ENCODE measurements at places on chromosomes 1 and 21. TPM values are rescaled to one million over a fixed set of nuclear protein-coding genes. Genes with fewer than 3 reads are reported as not detected.

GRCh38 chr1:31062867-31063380, 2.6 kb downstream of the PUM1 start:
- no peak for DNase-seq

DNA sequence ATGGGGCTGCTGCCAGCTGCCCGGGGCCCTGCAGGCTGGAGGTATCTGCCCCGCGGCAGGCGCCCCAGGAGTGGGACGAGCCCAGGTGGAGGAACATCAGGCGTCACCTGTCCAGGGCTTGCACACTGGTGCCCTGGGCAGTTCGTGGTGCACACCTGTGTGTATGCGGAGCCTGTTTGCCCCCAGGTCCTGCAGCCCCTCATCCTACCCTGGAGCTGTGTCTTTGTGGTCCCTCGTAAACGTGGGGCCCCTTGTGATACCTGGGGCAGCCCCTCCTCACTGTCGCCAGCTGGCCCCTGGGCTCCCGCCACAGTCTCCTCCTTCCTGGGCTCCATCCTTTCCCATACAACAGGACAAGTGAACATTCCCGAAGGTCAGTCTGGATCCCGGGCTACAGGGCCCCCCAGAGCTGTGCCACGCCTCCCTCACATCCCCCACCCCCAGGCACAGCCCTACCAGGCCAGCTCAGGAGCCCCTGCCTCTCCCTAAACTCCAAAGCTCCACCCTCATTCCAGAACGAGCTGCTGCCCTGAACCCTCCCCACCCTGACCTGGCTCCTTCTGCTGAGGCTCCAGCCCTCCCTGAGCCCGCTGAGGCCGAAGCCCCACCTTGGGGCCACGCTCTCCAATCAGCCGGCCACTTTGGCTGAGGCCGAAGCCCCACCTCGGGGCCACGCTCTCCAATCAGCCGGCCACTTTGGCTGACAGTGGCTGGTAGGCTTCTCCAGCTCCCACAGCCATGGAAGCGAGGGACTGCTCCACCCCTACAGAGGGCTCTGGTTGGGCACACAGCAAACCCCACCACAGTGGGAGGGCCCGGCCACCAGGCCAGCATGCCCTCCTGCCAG, 42.6 kb downstream of the UBE2G2 start:
- DNase-seq: no peak

DNA sequence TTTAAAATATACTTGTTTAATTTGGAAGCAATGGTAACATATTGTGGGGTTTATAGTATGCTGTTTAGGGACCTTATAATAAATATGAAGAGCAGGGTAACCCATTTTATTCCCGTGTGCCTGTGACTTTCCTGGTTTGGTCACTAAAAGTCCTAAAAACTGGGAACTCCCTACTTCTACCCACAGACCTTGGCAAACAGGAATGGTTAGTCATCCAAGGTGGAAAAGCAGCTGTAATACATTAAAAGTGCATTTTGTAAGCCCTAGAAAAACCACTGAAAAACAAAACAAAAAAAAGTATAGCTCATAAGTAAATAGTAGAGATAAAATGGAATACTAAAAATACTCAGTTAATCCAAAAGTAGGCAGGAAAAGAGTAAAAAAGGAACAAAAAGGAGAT, 538.9 kb downstream of the LMO4 start:
- DNase-seq: peak; percentile 7

DNA sequence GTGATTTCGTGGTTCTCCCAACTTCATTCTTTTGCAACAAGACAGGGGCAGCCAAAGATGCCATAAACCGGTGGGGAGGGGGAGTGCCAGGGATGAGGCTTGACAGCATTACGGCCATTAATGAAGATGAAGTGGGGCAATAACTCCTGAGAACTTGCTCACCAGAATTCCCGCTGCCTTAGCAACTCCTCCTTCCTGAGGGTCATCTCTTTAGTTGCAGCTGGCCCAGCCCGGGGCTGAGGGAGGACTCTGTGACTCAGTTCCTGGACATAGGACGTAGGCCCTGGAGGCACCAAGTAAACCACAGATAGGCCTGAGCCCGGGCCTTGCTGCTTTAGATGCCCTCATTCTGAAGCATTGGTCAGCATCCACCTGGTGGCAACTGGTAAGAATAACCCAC, 330.2 kb downstream of the RRAGC start:
- no peak for DNase-seq

GRCh38 chr1:167532964-167533824, 14.9 kb upstream of the CD247 start:
- DNase-seq: no peak

DNA sequence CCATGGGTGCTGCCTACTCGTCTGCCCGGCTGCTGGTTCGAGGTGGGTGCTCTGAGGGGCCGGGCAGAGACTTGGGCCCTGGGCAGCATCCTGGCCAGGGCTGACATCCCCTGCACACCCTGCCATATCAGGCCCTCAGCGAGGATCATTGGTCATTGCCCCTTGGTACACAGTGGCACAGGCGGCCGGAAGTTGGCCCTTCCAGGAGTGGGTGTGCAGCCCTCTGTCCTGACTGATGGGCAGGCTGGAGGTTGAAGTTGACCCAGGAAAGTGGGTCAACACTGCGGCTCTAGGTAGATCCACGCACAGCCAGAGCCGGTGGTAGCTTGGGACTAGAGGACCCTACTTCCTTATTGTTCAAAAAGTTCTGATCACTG, 72.9 kb downstream of the TRIM11 start:
- DNase-seq: no peak

DNA sequence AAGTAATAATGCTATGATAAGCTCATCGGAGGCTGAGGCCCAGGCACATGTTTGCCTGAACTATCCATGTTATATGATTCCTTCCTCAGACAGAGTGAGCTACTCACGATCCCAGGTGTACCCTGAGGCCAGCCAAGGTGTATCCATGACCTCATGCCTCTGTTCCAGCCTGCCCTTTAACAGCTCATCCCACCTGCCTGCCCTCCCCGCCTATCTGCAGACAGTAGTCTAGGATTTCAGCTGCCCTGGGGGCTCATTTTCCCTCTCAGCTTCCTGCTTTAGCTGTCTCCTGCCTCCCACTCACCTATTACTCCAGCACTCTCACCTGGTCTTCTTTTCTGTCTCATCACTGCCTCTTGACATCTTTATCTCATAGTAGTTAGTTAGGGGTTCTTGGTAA, 1.9 kb upstream of the IL24 start:
- DNase-seq: no peak

DNA sequence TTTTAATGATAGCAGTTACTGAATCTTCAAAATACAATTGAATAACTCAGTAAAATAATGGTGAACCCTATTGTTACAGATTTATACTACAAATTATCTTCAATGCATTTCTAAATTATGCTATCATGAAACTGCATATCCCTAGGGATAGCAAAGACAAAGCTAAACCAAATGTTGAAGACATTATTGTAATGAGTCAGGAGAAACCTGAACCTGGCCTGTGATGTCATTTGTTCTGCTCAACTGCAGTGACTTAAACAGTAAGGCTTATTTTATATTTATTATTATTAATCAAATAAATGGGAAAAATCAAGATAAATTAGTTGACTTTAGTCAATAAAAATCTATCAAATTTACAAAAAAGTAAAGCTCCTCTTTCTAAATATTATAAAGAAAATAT, 100.3 kb downstream of the UCHL5 start:
- peak; percentile 74 for DNase-seq

- DNase-seq: no peak
Observed at GRCh38 chr1:219505886-219506285, 107.0 kb downstream of the ZC3H11B start.

The COL8A2 gene
- total RNA-seq: 0.54 TPM

- DNase-seq: no peak
Observed at GRCh38 chr1:38208716-38209632, 162.4 kb upstream of the POU3F1 start.

DNA sequence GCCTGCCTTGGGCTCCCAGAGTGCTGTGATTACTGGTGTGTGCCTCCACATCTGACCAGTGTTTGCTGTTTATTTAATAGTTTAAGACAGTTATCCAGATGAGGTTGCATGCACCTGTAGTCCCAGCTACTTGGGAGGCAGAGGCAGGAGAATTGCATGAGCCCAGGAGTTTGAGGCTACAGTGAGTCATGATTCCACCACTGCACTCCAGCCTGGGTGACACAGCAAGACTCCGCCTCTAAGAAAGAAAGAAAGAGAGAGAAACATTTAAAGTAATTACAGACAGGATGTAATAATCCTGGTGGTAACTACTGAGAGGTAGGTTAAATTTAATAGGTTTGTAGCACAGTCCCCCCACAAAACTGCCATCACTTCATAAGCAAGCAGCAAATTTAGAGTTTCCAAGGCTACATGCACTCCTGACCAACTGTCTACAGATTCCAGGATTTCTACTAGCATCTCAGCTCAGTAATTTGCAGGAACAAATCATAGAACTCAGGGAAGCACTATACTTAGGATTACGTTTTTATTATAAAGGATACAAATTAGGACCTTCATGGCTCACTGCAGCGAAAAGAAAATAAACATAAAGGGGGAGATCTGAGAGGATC, 89.6 kb downstream of the PKN2 start:
- peak; percentile 72 for DNase-seq

- DNase-seq: peak; percentile 87
Observed at GRCh38 chr21:45973475-45974072, 8.0 kb upstream of the COL6A1 start.

GRCh38 chr1:231040019-231040799, at the start of gene FAM89A:
TSS of gene FAM89A (minus strand) at chr1:231040254. CDS start at chr1:231040211, 43 bp downstream.
- no peak for DNase-seq

The KDM5B gene
- 86.4 TPM for total RNA-seq

DNA sequence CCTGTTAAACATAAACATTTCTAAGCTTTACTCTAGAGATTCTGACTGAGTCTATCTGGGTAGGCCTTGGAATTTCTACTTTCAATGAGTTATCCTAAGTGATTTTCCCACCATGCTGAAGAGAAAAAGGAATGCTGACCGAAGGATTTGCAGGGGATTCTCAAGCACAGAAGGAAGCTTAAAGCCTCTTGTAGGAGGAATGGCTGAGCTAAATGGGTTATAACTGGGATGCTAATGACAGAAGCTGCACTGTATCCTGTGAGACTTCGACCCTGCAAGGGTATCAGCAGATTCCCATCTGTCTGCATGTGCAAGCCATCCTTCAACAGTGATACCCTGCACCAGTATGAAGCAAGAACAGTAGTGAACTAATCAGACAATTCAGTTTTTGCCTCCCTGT, 35.4 kb downstream of the SLC35D1 start:
- peak; percentile 15 for DNase-seq

GRCh38 chr1:232226197-232226712, 403.7 kb downstream of the SIPA1L2 start:
- peak; percentile 83 for DNase-seq

GRCh38 chr21:16633831-16634459, 878.9 kb upstream of the CXADR start:
- DNase-seq: no peak

- DNase-seq: no peak
Observed at GRCh38 chr1:113983826-113984225, 4.6 kb downstream of the OLFML3 start.

DNA sequence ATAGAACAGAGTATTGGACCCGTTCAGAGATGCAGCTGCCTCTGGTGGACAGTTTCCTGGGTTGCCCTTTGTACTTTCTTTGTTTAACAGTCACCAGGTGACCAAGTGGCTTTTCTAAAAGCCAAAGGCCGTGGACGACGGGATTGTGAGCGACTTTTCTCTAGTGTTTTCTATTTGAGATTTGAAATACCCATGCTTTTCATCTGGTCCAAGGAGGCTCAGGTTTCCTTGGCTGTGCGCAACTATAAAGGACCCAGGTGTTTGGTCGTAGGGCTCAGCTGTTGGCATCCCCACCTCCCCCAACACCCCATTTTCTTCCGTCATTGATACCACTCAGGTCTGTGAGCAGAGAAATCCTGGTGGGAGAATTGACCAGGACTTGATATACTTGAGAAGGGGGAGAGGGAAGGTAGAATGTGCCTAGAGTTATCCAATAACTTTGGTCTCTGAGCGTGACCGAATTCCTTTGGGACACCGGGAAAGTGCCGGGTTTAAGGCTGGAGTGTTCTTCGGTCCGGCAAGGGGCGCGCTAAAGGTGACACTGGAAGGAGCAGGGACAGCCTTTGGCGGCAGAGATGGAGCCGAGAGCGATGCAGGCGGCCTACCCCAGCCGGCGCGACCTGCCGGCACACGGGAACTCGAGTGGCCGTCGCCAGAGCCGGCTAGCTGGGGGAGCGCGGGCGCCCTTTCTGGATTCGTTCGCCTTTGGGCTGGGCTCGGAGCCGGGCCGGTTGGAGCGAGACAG, 83.4 kb upstream of the BMP8A start:
- DNase-seq: no peak

The CNKSR1 gene
- 0.28 TPM for total RNA-seq

GRCh38 chr1:84605157-84605556, 30.9 kb upstream of the CTBS start:
- no peak for DNase-seq

DNA sequence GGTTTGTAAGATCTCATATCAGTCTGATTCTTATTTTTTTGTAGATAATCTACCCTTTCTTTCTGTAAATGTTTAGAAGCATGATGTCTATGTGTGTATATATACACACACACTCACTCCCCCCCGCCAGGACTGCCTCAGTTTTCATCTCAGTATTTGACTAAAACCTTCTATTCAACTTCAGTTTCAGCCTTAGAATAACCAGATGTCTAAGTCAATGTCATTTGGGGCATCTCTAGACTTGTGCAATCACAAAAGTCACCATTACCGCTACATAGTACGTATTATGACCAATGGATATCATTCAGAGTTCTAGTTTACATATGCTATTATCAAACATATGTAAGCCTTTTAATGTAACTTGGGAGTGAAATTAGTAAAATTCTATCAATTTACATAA, 53.3 kb upstream of the BOLA1 start:
- DNase-seq: no peak

GRCh38 chr1:237852342-237852741, 38.4 kb downstream of the ZP4 start:
- DNase-seq: no peak

The IGSF21 gene
- total RNA-seq: not detected

The RNU1-3 gene
- under 0.01 TPM for total RNA-seq

The ICOSLG gene
- total RNA-seq: under 0.01 TPM

DNA sequence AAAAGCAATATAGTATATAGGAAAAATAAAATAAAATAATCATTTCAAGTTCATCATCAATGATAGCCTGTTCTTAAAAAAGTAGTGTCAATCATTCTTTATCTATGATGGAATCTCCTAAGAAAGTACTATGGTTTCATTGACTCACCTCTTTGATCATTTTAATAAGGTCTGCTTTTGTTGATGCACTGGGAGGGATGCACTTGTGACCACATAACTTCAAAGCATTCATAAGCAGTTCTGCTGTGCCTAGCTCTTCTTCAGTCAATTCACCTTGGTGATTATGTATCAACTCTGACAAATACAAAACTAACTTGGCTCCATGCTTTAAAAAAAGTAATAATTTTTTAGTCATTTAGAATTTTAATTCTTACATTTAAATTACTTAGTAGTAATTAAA, 84.8 kb upstream of the GNG4 start:
- DNase-seq: no peak

GRCh38 chr1:196029410-196029809, 578.8 kb downstream of the KCNT2 start:
- DNase-seq: no peak

DNA sequence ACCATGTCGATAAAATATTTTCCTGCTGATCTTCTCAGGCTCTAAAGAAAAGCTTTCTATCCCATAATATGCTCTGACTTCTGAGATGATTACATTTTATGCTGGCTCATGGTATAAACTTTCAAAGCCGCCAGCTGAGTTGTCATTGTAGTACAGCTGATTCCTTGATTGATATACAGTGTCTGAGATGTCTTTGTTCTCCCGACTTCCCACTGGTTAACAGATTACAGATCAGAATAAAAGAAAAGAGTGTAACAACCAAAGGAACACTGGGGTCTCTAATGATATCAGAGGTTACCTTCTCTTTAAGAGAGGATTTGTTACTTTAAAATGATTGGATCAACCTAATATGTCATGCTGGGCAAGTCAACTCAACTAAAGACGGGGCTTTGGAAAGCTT, 485.4 kb upstream of the LRRC7 start:
- DNase-seq: no peak
